ENCODE measurements at places on chromosomes 7 and 10.

DNA sequence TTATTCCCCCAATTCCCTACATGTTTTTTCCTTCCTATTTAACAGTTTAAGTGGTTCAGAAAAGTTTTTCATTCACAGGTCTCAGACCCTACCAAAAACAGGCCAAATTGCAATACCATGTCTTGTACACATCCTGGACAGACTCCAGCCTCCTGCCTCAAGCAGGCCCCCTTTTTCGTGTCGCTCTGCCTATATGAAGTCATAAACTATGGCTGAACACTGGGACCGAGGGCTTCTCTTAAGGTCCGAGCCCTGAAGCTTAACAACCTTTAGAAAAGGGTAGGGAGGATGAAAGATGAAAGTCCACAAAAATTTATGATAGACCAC is 1.4 kb downstream of the FBXW4 start:
- DNase-seq: no peak

DNA sequence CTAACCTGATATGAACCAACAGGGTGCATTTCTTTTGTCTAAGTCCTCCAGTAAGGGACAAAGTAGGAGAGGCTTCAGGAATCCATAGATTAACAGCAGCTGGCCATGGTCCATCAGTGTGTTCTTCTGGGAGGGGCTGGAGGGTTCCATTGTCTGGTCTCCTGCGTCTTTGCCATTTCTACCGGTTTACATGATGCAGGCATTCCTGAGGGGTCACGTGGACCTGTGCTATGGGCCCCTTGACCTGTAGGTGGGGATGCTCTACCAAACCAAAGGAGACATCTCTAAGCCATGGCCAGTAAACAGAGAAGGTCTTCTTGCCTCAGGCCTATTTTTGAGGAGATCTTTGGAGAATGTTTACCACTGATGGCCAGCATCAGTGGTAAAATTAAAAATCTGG is 28.7 kb upstream of the HABP2 start:
- no peak for DNase-seq

DNA sequence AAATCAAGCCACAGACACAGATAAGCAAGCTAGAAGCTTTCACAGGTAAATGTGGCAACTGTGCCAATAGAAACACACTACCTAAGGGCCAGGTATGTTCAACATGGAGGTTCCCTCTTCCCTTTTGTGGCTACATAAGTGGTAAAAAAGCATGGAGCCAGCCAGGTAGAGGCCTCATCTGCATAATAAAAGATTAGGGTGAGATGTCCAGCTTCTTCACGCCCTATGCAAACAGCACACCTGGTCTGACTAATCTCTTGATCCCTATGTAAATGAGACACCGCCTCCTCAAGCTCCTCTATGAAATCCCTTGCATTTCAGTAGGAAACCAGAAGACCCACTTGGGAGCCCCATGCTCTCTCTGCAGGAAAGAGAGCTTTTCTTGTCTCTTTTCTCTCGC is 282.2 kb downstream of the NEBL start:
- DNase-seq: no peak

- DNase-seq: no peak
Observed at GRCh38 chr10:83995738-83996331, 143.5 kb upstream of the GHITM start.

DNA sequence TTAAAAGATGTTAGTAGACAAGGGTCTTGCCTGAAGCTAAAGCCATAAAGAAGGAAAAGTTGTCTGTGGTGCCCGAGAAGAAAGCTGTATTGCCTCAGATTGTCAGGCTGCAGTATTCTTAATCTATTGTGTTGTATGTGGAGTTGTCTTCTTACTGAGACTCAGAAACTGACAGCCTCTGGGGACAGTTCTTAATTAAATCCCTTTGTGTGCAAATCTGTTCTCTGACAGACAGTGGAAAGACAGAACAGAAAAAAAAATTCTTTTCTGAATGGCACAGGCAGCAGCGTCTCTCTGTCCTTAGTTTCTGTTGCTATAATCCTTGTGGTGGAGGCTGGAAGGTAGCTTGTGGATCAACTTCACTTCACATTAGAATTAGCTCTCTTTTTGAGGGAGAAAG is 16.8 kb downstream of the VWC2 start:
- DNase-seq: no peak

GRCh38 chr7:123824754-123825067 is 20.3 kb upstream of the HYAL4 start:
- DNase-seq: no peak

DNA sequence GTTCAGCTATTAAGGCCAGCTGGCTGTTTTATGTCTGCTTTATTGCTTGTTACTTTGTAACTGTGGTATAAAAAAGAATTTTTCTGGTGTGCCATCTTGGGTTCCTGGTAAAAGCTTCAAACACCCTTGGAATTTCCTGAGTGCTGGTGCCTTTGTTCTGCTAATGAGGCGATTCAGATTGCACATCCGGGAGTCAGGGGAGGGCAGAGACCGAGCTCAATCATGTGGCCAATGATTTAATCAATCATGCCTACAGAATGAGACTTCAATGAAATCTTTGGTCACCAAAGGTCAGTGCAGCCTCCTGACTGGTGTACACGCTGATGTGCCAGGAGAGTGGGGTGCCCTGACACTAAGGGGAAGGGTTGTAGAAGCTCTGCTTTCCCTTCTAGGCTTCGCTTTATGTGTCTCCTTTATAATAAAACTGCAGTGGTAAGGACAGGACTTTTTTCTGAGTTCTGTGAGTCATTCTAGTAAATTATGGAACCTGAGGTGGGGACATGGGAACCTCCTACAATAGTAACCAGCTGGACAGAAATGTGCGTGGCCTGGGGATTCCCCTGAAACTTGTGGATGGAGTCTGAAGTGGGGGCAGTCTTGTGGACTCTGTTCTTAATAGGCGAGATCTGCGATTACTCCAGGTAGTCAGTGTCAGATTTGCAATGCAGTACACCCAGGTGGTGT is 69.4 kb upstream of the OGDHL start:
- no peak for DNase-seq

DNA sequence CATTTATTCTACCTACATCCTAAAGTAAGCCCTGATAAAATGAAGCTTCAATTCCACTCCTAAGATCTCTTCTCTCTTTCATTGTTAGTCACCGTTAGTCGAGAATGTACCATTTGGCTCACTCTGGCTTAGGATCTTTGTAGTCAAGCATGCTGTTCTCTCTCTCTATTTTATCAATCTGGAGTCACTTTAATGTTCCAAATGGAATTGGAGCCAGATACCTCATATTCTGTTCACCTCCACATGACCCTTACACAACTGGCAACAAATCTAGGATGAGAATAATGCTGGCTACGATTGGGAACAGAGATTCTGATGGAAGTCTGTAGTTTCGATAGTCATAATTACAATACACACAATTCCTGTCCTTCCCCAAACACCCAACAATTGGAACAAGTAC is 213.7 kb downstream of the TWIST1 start:
- DNase-seq: no peak
